ENCODE measurements at places on chromosomes 11 and 22.

GRCh38 chr22:26957897-26958296, 300.5 kb downstream of the MIAT start:
- no peak for DNase-seq

DNA sequence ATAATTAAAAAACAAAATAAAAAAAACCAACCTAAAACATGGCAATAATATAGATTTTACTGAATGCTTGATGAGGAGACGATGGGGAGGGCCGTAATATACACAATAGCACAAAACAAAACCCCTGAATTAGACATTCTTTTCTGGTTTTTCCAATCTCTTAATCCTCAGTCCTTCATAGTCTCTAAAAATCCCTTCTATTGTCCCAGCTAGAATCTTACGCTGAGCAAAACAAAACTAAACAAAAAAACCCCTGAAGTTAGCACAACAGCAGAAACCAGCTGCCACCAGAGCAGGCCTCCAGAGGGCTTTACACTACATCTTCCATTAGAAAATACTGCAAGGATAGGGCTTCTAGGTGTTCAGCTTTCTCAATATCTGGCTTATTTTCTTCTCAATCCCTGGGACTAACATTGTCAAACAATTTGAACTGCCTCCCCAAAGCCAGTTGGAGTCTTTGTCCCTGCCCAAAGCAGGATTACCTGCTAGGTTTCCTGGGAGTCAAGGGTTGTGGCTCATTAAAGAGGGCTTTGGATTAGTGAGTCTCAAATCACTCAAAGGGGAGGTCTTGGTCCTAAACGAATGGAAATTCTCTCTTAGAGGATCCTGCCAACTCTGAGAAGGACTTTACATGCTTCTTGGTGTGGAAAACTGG, 2.1 kb upstream of the RNF26 start:
- no peak for DNase-seq

GRCh38 chr11:34203377-34203871, 98.0 kb downstream of the NAT10 start:
- DNase-seq = no peak

DNA sequence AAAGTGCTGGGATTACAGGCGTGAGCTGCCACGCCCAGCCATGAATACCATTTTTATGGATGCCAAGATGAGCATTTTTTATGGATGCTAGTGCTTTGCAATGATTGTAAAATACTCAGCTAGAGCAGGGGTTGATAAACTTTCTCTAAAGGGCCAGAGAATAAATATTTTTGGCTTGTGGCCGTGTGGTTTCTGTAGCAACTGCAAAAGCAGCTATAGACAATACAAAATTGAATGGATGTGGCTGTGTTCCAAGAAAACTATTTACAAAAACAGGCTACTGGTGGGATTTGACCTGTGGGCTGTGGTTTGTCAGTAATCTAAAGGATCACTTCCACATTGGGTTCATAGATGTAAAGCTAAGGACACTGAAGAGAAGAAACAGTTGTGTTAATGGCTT, 56.0 kb downstream of the COMMD9 start:
- no peak for DNase-seq

- DNase-seq = peak; percentile 74
Observed at GRCh38 chr11:64652586-64653387, 61.8 kb downstream of the SLC22A12 start.

DNA sequence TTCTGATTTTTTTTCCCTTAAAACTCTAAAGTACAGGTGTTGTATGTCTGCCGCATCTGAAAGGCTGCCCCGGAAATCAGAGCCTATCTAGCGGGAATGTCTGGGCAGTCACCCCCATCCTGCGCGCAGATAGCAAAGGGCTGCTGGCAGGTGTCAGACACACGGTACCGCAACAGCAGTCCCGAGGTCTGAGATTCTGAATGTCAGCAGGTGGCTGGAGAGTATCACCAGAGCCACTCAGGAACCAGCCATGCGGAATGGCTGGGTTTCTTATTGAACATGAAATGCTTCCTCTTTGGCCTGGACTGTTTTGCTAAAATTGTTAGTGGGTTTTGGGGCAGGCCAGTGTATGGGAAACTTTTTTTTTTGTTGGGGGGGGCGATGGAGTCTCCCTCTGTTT, 53.3 kb downstream of the CERK start:
- no peak for DNase-seq

DNA sequence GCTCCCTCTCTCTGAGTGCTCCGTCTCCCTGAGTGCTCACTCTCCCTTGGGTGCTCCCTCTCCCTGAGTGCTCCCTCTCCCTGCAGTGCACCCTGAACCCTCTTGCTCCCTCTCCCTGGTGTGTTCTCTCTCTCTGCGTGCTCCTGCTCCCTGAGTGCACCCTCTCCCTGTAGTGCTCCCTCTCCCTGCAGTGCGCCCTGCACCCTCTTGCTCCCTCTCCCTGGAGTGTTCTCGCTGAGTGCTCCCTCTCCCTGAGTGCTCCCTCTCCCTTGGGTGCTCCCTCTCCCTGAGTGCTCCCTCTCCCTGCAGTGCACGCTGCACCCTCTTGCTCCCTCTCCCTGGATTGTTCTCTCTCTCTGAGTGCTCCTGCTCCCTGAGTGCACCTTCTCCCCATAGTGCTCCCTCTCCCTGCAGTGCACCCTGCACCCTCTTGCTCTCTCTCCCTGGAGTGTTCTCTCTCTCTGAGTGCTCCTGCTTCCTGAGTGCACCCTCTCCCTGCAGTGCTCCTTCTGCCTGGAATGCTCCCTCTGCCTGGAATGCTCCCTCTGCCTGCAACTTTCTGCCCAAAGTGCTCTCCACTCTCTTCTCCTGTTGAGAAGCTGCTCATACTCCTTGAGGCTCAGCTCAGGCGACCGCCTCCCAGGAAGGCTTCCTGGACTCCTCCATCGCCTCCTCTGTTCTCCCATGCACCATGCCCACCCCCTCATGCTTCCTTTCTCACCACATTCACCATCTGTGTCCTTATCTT, 48.4 kb upstream of the WNT7B start:
- DNase-seq = no peak
